ENCODE measurements at places on chromosomes 11 and 22.

GRCh38 chr11:128399251-128400121 is 187.9 kb downstream of the ETS1 start:
- no peak for DNase-seq

DNA sequence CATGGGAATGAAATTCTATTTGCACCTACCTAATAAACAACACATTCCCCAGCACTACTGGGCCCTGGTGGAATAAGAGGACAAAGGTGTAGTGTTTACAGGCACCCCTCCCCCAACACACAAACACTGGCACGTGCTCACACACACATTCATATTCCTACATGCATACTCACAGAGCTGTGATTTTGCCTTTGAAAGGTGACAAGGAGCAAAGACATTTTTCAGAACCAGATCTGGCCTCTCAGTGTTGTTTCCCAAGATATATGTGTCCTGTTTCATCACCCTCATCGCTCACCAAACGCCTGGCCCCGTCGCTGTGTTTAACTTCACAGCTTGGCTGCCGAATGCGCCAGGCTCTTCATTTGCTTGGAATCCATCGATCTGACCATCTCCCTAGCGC is 292.6 kb downstream of the NTM start:
- DNase-seq: no peak

DNA sequence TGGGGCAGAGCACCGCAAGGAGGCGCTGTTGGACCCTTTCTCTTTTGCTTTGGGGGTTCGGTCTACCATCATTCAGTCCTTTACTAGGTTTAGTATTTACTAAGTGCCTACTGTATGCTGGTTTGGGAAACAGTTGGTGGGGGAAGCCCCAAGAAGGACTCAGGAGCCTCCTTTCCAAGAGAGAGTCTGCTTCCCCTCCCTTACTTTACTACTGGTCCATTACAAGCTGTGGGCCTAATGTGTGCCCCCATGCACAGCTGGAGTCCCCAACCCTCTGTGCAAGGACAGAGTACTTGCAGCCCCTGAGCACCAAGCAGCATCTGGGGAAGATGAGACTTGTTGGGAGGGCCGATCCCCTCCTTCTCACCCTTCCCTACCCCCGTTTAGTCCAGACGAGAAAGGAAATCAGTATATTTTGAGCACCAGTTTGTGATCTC is 876 bp upstream of the UBE2L6 start:
- DNase-seq: peak; percentile 85

- peak; percentile 16 for DNase-seq
These were observed 180.7 kb downstream of the MPPED1 start for GRCh38 chr22:43592476-43592875.

- DNase-seq: no peak
These were observed 400.0 kb downstream of the SOX6 start for GRCh38 chr11:15956302-15956701.

DNA sequence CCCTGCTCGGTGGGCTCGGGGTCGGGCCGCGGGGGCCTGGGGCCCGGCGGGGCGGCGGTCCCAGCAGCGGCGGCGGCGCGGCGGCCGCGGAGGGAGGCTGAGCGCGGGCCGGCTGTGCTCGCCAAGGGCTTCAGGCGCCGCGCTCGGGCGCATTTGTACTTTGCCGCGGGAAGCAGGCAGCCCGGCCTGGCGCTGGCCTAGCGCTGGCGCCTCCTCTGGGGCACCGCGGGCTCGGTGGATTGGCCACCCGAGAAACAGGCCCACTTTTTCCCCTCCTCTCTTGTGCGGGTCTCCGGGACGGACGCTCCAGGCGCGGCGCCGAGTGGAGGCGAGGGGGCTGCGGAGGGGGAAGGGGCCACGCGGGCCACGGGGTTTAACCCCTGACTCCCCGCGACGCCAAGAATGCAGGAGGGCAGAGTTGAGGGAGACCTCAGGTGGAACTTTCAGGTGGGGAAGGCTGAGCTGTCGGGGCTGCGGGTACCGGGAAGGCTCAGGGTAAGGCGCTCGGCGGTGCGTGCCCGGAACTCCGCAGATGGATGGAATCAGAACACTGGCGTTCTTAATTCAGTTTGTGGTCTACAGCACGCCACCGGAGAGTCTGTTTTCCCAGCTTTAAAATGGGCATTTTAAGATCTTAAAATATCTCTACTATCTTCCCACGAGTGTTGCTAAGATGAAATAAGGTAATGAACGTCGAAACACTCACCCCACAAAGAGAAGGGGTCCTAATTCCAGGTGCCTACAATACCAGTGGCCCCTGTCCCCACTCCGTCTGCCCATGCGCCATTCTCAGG is at the start of gene CHRDL2:
TSS of gene CHRDL2 (minus strand) at position 126 of the 794 bp plus-strand sequence. CDS start 538 bp downstream, outside the sequence.
- peak; percentile 16 for DNase-seq

DNA sequence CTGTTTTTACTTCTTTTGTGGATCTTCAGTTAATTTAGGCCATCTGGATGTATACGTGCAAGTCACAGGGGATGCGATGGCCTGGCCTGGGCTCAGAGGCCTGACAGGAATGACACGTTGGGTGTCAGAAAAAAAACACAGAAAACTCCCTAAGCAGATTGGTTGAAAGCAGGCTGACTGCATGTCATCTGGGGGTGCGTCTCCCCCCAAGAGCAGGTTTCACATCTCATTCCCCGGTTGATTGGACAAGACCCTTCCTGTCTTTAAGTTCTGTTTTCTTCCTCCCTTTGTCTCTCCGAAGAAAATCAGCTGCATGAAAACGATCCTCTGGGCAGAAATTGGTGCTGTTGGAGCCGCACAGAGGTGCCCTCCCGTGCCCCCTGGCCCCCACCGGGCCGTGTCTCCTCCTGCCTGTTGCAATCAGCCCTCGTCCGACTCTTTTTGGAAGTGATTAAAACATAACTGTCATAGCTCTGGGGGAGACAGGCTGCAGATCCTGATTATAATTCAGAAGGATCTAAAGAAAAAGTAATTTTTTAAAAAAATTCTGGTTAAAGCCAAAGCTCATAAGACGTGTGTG is 71.8 kb upstream of the PARVG start:
- DNase-seq: no peak

- DNase-seq: no peak
These were observed 400.3 kb downstream of the MIAT start for GRCh38 chr22:27057717-27058116.

DNA sequence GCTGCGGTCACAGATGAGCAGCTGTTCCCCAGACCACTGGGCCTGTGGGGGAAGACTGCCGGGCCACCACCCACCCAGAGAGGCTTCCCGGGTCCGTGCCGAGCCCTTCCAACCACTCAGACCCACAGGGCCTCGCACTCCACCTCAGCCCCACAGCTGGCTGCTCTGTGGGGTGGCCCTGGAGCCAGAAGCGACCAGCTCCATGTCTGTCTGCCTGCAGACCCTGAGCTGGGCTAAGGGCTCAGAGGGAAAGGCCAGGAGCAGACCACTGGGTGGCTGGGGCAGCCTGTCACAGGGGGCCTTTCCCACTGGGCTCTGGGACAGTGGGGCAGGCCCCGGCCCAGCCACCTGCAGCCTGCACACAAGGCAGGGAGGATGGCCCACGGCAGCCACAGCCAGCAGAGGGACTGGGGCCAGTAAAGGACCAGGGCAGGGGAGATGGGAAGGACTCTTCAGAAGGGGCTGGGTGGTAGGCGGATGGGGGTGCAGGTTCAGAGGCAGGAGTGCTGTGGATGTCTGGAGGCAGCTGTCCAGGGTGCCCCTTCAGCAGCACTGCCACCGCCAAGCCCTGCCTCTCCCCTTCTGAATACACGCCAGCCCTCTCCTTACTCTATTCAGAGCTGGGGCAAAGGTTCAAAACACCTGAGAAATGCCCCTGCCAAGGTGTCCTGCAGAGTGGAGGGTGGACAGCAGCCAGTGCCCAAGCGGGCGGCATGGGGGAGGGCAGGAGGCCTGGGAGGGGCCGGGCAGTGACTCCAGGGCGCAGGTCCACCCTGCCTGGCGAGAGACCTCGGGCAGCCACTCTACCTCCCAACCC is 32.2 kb downstream of the GNB1L start:
- DNase-seq: no peak

GRCh38 chr22:48084041-48084728 is 1321.7 kb downstream of the TBC1D22A start:
- no peak for DNase-seq

GRCh38 chr11:20762980-20763379 is 93.6 kb downstream of the NELL1 start:
- no peak for DNase-seq

GRCh38 chr22:20241579-20242392 is 26.3 kb downstream of the RTN4R start:
- no peak for DNase-seq

DNA sequence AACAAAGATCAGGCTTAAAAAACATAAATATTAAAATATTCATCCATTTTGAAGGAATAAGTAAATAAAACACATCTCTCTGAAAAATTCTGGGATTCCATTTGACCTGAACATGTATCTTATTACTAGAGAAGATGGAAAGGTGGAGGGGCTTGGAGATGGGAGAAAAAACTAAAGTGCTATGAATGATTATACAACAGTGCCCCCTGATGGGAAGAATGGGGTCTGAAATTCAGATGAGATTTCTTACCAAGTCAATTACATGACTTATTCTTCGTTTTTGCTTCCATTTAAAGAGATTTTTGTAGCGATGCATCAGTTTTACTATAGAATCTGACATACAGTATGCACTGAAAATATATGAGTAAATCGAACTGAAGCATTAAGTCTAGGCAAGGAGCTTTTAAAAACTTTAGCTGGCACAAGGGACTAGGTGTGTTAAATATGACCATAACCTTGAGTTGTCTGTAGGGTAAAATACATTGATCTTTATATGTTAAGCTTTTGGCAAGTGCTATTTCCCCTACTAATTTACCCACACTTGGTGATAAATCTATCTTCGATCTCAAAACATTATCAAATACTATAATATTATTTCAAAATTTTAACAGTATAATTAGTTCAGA is 718.8 kb downstream of the CNTN5 start:
- no peak for DNase-seq

DNA sequence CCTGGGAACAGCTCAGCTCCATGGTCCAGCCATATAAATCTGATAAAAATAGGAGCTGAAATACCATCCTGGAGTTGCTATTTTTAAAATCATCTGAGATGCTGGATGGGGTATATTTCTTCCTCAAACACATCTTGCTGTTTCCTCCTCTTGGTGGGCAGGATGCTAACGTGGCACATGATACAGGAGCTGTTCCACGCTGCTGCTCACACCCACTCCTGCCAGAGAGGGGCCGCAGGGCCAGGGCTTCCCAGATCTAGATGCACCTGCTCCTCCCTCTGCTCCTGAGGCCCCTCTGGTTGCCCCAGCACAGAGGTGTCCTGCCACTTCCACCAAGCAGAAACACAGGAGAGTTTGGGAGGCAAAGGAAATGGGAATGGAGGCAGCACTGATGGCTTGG is 3.3 kb upstream of the ST3GAL4 start:
- DNase-seq: no peak

- peak; percentile 43 for DNase-seq
These were observed 18.3 kb downstream of the POLDIP3 start for GRCh38 chr22:42596336-42596735.

GRCh38 chr11:88683024-88683423 is 345.5 kb upstream of the CTSC start:
- no peak for DNase-seq

DNA sequence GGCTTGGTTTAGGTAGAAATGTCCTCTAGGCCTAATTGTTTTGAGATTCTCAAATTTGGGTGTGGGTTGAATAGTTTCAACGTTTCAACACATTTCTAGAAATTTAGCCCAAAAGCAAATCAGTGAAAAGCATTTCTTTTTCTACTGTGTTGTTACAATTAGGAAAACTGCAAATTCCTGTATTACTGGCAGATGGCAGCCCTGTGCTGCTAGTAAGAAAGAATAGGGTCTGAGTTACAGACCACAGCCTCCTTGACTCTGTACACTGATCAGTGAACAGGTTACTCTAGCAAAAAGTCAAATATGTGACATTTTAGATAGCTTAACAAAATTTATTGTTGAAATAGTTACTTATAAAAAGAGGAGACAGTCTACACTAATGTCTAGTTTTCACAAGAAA is 703.0 kb downstream of the JRKL start:
- no peak for DNase-seq

GRCh38 chr11:13674799-13675509 is 6.5 kb downstream of the FAR1 start:
- DNase-seq: no peak

GRCh38 chr22:30047364-30047738 is 32.9 kb upstream of the HORMAD2 start:
- no peak for DNase-seq

DNA sequence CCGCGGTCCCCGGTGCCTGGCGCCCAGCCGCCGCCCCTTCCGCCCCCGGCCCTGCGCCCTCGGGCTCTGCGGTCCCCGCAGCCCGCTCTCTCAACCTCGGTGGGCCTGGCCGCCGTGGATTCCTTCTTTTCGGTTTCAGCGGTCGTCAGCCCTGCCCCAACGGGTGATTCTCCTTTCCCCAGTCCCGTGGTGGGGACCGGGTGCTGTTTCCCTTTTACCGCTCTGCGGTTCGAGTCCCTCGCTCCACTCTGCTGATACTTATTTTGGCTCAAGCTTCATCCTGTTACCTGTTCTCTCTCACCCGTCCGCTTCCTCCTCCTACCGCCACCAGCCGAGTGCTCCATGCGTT is 494 bp downstream of the ZDHHC5 start:
- peak; percentile 13 for DNase-seq

GRCh38 chr11:105524286-105524685 is 85.6 kb upstream of the GRIA4 start:
- DNase-seq: peak; percentile 17

GRCh38 chr11:43067681-43068080 is 244.1 kb upstream of the API5 start:
- no peak for DNase-seq

- DNase-seq: no peak
These were observed 25.6 kb downstream of the SEZ6L start for GRCh38 chr22:26194877-26195276.

GRCh38 chr11:83020942-83021779 is 50.5 kb downstream of the RAB30 start:
- no peak for DNase-seq

- DNase-seq: peak; percentile 44
These were observed 20.8 kb upstream of the ZBED5 start for GRCh38 chr11:10878408-10879214.

DNA sequence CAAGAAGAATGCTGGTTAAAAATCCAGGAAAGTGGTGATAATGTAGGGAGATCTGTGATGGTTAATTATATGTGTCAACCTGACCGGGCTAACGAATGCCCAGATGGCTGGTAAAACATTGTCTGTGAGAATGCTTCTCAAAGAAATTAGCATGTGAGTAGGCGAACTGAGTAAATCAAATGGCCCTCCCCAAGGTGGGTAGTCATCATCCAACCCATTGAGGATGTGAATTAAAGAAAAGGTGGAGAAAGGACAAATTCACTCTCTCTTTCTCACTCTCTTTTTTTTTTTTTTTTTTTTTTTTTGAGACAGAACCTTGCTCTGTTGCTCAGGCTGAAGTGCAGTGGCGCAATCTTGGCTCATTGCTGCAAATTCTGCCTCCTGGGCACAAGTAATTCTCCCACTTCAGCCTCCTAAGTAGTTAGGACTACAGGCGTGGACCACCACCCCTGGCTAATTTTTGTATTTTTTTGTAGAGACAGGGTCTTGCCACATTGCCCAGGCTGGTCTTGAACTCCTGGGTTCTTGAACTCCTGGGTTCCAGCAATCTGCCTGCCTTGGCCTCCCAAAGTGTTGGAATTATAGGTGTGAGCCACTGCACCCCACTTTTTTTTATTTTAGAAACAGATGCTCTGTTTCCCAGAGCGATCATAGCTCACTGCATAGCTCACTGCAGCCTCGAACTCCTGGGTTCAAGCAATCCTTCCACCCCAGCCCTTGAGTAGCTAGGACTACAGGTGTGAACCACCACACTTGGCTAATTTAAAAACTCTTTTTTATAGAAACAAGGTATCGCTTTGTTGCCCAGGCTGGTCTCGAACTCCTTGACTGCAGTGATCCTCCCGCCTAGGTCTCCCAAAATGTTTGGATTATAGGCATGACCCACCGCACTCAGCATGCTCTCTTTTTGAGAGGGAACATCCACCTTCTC is 22.0 kb upstream of the P2RY6 start:
- no peak for DNase-seq

Data from cerebellar cortex (tissue), 1 donor.